ENCODE measurements at places on chromosomes 11 and 22.

DNA sequence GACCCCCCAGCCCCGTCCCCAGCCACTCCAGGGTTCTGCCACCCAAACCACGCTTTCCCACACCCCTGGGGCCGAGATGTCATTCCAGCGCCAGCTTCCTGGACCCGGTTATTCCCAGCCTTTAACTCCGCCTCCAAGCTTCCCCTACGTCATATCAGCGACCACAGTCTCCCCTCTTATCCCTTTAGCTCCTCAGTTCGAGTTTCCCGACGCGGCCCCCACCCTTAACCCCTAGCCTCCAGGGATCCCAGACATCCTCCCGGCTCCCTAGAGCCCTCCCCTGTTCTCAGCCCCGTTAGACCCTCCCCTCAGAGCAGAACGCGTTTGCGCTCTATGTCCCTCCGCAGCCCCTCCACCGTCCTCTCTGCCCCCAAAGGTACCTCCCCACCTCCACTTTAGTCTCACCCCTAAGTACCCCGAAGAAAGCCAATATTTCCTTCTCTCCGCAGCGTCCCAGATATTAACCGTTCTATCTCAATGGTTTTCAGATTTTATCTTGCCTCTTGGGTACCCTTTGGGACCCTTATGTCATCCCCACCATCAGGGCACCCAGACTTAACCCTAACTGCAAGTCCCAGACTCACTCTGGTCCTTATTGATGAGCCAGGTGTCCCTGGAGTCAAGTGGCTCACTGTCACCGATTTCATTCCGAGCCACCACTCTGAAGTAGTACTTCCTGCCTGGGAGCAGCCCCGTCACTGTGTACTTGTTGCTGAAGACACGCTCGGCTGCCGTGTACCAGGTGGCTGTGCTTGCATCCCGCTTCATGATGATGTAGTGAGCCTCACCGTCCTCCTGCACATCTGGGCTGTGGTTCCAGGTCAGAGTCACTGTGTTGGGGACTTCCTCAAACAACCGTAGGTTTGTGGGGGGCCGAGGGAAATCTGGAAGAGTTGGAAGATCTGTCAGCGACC, 8.0 kb downstream of the TMEM86A start:
- DNase-seq: peak; percentile 77

DNA sequence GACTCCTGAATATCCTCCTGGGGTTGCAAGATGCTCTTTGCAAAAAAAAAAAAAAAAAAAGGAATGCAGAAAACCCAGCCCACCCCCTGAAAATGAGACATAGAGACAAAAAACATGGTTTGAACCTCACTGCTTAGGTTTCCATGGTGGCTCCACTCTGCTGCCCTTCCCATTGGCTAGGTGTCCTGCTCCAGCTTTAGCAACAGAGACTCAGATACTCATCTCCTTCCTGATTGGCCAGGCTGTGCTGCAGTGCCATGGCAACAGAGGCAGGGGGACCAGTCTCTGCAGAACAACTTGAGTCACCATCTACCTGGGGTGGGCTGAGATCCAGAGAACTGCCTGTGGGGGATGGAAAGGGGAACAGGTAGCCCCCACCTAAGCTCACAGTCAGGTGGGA, 17.4 kb upstream of the YWHAH start:
- no peak for DNase-seq

DNA sequence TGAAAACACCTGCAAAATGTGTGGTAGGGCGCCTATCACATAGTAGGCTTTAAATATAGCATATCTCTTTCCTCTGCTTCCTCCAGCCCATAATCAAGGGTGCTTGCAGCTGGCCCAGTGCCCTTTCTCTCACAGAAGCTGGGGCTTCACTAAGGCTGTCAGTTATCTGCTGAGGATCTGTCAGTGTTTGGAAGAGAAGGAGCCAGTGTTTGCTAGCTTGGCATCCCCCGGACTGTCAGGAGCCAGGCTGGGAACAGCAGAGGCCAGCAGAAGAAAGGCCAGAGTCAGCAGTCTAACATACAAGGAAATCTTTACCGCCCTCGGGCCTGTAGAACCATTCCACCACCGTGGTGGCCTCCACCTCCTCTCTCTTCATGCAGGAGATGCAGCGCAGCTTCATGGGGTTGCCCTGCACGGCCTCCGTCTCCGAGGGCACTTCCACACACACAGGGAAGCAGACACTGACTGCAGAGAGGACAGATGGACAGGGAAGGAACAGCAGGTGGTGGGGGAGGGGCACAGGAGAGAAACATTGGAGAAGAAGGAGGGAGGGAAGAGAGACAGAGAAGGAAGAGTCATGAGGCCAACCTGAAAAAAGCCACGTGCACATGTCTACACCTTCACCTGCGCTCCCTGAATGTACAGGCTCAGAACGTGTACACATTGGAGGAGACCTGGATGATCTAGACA, 9.0 kb downstream of the SCN3B start:
- DNase-seq: no peak

GRCh38 chr11:117303101-117303500, 12.0 kb downstream of the BACE1-AS start:
- DNase-seq: no peak
